ENCODE measurements at places on chromosomes 5 and 9. TPM values are rescaled to one million over a fixed set of nuclear protein-coding genes. Genes with fewer than 3 reads are reported as not detected.

DNA sequence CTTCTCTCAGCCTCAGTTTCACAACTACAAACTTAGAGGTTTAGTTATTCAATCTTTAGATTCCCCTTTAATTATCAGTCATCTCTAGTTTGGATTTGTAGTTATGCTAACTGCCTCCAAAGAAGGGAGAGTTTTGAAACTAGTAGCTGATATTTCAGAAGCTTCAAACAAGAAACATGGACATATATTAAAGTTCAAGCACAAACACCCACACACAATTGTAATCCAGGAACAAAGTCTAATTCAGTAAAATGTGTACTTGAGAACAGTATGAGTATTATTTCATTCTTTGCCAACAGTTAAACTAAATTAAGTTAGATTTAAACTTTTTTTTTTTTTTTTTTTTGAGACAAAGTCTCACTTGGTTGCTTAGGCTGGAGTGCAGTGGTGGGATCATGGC lies 71.2 kb upstream of the ABCA1 start:
- no peak for DNase-seq

DNA sequence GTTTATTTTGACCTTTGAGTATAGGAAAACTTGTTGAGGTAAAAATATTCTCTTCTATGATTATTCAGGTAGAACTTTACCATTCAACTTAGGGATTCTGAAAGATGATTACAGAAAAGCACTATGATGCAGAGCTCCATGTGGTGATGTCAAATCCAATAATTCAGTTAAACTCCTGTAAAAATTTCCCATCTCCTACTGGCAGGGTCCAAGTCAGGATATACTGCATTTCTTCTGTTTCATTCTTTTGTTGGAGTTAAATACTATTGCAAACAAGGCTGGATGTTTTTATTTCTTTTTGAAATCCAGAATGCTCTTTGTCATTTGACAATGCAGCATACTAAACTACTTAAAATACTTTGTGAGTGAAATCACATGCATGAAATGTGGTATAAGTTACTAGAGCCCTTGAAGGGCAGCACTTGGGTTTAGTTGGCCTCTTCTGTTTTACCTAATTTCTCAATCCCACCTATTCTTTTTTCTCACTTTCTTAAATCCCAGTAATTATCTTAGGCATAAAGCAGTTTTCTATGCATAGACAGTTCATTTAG lies 204.5 kb downstream of the FBXL7 start:
- no peak for DNase-seq

DNA sequence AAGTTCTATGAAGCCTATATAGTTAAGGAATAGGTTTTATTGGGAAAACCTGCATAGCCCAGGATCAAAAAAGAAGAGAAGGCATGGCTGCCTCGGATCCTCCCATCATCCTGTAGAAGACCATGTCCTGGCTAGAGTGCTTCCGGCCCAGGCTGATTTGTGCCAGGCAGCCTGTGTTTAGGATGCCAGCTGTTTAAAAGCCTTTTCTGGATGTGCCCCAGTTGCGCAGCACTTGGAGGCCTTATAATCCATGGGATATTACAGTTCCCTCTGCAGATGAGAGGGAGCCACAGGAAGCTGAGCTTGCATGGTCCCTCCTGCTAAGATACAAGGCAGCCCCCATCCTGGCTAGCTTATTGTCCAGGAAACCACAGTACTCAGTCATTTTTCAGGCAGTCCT lies 97.9 kb downstream of the CHSY3 start:
- DNase-seq, result no peak

GRCh38 chr5:160175438-160176218 lies 53.7 kb upstream of the FABP6 start:
- DNase-seq, result no peak

- DNase-seq, result no peak
Observed at GRCh38 chr9:3659647-3660046, 133.8 kb upstream of the RFX3 start.

DNA sequence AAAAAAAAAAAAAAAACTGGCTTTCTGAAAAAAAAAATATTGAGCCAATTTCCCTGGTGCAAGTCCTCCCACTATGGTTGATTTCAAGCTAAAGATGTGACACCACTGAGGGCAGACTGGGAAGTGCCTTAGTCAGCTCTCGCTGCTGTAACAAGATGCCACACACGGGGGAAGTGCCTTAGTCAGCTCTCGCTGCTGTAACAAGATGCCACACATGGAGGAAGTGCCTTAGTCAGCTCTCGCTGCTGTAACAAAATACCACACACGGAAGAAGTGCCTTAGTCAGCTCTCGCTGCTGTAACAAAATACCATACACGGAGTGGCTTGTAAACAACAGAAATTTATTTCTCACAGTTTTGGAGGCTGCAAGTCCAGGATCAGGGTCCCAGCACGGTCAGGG lies 23.4 kb downstream of the BTNL9 start:
- DNase-seq, result no peak

- DNase-seq, result no peak
Observed at GRCh38 chr5:2877522-2877921, 126.0 kb upstream of the IRX2 start.

DNA sequence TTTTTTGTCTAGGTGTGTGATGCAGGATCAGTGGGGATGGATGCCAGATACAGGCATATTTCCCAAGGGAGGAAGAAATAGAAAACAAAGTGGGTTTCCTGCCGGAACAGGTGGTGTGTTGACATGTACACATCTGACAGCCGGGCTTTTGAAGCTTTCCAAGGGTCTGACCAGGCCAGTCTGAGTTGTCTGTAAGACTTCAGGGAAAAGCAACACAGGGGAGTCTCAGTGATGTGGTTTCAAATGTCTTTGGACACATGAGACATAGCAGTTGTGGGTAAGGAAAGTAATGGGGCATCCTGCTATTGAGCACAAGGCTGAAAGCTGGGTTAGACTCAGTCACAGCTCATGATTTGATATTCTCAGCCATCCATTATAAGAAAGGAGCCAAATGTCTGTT lies 274.9 kb downstream of the PIK3R1 start:
- no peak for DNase-seq

DNA sequence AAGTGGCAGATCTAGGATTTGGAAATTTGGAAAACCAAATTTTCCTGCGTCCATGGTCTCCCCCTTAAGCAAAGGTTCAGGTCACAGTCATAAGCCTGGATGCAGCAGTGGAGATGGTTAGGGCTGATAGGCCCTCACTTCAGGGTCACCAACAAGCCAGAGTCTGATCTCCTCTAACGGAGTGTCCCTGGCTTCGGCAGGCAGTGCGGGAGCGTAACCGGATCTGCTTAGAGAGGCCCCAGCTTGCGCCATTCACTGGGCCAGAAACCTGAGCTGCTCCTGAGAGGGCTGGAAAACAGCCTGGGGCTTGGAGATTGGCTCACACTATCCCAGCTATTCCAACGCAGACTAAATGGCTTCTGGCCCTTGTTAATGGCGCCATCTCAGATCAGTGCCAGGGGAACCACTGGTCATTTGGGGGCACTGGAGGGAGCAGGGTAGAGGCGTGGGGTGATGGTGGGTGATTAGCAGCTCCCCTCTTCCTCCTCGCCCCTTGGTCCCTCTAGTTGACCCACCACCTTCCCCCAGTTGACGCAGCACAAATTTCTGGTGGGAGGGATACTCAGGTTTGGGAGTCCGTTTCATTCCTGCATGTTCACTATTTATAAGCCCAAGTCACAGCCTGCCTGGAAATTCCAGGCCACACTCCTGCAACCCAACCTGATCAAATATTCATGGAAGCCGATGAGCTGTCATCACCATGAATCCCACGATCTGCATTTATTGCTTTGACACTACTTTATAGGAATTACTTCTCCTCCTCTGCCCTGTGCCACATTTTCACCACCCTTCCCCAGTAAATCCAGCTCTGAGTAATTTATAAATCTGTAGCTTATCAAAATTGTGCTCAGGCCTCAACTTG lies 134.6 kb upstream of the CPEB4 start:
- no peak for DNase-seq

GRCh38 chr9:444528-444927 lies 229.9 kb downstream of the DOCK8 start:
- DNase-seq, result no peak

DNA sequence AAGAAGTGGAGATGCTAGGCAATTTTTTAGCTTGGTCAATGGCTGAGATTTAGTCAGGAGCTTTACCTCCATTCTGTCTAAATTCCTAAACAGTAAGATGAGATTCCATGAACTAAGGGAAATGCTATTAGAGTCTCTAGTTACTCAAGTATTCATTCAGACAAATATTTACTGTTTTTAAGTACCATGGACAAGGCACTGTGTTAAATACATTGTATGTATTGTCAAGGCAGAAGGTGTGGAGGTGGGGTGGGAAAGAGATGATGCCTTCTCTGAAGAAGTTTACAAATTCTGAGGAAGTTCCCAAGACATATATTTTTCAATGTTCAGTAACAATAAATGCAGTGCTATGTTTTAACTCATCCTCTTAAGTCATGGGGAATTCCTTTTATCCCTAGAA lies 459.9 kb upstream of the NMUR2 start:
- DNase-seq, result no peak

- no peak for DNase-seq
Observed at GRCh38 chr5:118875131-118875530, 113.2 kb downstream of the DTWD2 start.

- peak; percentile 74 for DNase-seq
Observed at GRCh38 chr5:157718519-157718918, 12.7 kb upstream of the THG1L start.

DNA sequence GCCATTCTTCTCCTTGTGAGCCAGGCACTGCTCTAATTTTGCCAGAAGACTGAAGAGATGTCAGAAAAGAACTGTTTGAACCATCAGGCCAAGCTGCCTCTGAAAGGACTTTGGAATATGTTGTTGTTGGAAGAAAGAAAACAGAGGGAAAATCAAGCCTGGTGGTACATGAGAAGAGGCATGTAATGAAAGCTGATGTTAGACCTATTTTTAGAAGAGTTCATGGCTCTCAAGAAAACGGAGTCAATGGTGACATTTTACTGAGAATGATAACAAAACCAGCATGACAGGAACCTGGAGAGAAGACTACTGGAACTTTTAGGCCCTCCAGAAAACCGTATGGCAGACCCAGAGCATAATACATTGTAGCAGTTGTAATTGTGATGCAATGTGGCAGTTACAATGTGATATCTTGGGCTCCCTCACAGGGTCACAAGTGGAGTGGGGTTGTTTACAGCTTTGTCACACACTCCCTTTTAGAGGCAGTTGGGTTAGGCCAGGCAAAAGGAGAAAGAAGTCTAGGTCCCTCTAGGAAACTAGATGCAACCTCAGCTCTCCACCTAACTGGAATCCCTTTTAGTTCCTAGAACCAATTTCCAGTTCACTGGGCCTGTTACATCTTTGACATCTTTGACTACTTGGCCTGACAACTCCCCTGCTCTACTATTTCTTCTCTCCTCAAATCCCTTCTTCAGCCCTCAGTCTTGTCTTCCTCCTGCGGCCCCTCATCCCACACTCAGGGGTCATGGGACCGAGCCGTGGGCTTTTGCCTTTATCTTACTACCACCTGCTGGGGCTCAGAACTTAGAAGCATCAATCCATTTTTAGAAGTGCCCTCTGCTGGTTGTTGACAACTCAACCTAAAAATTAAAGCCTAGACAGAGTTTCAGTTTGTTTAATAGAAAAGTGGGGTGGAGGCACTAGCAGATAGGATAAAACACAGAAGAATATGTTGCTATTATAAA lies 61.2 kb upstream of the JAK2 start:
- peak; percentile 63 for DNase-seq

- no peak for DNase-seq
Observed at GRCh38 chr5:100789694-100790093, 113.4 kb downstream of the ST8SIA4 start.

LCN15 gene
- total RNA-seq, result not detected

PDZD2 gene
- not detected for total RNA-seq

ZDHHC11B gene
- total RNA-seq, result 0.52 TPM

LCN9 gene
- not detected for total RNA-seq

KDM4C gene
- 141 TPM for total RNA-seq

NMUR2 gene
- not detected for total RNA-seq

DBH gene
- total RNA-seq, result not detected

Data from B cell (primary cell).